NCI-H226 (cell line): ENCODE measurements at places on chromosomes 5 and 9.

DNA sequence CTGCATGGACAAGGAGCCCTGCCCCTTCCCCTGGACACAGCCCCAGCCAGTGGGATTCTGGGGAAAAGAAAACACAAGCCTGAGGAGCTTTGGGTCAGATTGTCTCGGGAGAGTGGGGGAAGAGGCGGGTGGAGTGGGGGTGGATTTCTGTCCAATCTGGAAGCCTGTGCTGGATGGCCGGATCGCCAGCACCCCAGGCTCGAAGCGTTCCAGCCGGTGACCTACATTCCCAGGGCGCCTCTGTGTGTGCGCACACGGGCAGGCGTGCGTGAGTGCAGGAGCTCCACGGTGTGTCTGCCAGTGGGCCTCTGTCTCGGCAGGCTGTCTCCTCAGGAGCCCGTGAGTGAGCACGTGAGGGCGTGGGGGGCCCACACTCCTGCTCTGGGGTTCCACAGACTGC is 74.3 kb upstream of the DAB2IP start:
- no peak for DNase-seq

- DNase-seq, result no peak
These were observed 12.3 kb upstream of the C5orf24 start for GRCh38 chr5:134833340-134834032.

- no peak for DNase-seq
These were observed 376.9 kb downstream of the SEMA5A start for GRCh38 chr5:9168791-9169556.

GRCh38 chr5:169921949-169922348 is 58.3 kb downstream of the INSYN2B start:
- no peak for DNase-seq

DNA sequence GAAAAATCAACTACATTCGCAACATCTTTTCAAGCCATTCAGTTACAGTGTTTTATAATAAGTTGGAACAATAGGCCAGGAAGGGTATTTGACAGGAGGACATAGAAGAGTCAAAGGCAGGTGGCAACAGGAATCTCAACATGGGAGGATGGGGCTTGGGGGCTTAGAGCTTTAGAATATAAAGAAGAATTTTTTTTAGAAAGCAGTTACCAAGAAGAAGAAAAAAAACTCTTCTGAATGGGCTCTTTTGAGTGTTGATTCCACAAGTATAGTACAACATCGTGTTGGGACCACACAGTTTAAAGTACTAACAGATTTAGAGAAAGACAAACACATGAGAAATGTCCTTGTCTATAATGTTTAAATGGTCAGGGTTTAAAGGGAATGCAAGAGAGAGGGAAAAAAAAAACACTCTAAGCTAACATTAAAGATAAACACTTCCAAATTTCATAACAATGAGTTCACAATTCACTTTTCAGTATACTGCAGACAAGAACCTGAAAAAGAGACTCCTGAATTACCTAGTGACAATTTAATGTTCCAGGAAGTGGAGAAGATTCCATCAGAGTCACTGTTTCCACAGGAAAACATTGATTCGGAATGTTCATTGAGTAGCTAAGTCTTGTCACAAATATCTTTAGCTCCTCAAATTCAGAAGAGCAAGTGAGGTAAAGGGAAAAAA is 282.3 kb downstream of the DEPDC1B start:
- DNase-seq, result no peak

- DNase-seq, result no peak
These were observed 220.3 kb upstream of the IER5L start for GRCh38 chr9:129398101-129398960.

GRCh38 chr9:93305497-93306020 is 121.6 kb downstream of the WNK2 start:
- no peak for DNase-seq

- DNase-seq, result no peak
These were observed 17.1 kb upstream of the NRARP start for GRCh38 chr9:137319011-137319738.

DNA sequence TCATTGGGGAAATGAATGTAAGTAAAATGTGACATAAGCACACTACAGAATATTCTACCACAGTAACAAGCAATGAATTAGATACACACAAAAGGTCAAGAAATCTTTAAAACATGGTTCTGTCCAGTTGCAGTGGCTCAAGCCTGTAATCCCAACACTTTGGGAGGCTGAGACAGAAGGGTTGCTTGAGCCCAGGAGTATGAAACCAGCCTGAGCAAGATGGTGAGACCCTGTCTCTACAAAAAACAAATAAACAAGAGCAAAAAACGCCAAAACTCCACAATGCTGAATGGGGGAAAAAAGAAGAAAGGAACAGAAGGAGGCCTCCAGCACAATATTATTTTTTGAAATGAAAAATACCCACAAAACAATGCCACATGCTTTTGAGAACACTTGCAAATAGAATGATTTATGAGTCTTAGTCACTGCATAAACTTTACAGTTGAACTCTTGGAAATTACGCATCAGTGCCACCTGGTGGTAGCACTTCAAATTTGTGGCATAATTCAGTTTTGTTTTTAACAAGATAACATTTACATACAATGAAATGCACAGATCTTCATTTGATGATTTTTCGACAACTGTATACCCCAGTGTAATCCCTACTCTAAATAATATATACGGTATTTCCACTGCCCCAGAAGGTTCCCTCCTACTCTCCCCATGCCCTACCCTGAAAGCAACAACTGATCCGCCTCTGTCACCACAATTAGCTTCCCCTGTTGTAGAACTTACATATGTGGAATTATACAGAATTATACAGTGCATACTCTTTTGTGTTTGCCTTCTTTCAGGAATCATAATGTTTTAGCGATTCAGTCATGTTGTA is 14.4 kb upstream of the SPINK4 start:
- DNase-seq, result no peak
